ENCODE measurements at places on chromosomes 7 and 10.

DNA sequence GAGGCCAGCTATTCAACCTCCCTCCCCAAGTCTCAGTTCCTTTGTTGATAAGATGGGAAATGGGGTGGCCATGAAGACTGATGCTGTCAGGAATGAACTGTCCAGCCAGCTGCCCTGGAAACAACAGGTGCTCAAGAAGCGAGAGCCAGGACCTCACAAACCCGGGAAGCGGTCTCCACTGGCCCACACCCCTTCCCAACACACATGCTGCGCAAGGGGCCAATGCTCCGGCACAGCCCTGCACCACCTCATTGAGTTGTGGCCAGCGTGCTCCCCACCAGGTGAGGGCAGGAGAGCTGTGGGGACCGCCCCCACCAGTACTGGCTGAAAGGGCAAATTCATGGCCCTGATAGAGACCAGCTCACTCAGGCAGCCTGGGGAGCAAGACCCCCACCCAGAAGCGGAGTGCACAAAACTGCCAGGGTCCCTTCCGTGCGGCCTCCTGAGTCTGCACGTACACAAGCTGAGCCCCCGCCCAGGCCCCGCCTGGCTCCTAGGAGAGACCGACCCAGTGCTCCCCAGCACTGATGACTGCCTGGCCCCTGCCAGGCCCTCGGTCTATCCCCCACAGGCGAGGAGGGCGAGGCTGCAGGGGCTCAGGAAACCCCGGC, 216.6 kb downstream of the MAD1L1 start:
- DNase-seq, result no peak

- DNase-seq, result no peak
These were observed 22.2 kb downstream of the PSPH start for GRCh38 chr7:56028942-56029630.

DNA sequence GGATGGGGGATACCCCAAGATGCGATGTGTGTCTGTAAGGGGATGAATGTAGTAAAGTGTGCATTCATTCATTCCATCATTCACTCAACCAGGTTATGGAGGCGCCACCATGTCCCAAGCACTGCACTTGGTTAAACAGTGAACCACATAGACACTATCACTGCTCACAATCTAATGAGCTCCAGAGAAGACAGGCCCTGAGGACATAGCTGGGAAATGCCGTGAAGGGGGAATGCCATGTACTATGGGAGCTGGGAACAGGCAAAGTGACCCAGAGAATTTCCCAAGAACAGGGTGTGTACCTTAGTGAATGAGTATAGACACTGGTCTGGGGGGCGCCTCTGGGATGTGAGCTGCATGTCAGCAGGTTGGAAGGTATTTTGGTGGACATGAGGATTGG, 44.5 kb upstream of the LBX1 start:
- DNase-seq, result no peak

DNA sequence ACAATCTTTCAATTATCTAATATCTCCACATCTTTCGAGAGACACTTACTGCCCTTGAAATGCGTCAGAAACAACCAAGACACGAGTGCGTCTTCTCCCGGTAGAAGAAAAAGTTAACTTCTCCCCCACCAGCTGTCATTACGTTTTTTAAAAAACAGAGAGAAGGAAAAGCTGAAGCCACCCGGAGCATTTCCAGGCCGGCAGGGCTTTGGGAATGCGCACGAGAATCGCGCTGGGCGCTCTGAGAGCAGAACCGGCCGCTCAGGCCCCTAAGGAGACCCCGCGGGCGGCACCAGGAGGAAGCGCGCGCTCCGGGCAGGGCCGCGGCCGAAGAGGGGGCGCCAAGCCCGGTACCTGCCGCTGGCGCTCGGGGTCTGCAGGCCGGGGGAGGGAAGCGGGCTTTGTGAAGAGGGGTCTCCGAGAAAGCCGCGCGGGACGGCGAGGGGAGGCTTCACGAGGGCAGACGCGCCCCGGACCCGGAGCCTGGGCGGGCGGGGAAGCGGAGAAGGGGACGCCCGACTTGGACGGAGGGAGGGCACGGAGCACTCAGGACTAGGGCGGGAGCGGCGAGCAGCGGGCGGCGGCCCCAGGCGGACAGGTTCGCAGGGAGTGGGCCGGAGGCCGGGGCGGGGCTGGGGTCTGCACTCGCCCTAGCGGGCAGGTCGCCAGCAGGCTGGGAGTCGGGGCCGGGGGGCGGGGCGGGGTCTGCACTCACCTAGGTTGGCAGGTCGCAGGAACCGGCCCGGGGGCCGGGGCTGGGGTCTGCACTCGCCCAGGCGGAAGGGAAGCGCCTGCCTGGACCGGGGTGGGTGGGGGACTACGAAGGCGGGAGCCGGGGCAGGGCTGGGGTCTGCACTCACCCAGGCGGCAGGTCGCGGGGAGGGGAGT, 932 bp downstream of the ESYT2 start:
- no peak for DNase-seq

DNA sequence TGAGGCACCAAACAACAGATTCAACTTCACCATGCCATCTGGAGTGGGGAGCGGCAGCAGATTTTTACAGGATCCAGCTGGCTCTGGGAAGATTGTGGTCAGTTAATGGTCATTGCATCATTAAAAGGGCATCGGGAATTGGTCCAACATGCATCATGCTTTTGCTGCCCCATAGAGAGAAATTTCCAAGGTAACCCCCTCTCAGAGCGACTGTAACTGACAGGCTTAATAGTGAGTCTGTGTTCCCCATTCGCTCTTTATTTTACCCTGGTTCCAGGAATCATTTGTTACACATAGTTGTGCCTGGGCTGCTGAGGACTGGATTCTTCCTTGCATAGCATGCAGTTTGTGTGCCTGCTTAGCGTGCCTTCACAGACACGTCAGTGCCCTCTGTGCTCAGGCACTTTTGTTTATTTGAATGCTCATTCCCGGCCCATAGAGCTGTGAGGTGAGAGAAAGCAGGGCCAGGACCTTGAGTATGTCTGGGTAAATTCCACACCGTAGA, 49.9 kb downstream of the CDHR3 start:
- DNase-seq, result peak; percentile 32

DNA sequence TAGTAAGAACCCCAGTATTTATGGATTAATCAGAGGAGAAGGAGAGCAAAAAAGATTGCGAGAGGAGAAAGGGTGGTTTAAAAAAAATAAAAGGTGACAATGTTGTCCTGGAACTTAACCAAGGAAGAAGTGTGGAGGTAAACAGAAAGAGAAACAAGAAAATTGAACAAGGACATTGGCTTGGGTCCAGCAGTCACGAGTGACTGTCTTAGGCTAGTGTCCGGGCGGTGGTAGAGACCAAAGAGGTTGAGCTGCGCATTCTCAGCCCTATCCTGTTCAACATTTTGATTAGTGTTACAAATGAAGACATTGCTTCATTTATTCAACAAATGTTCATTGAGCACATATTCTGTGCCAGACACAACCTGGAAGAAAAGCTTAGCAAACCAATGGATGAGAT, 329.9 kb downstream of the FGFR2 start:
- no peak for DNase-seq

DNA sequence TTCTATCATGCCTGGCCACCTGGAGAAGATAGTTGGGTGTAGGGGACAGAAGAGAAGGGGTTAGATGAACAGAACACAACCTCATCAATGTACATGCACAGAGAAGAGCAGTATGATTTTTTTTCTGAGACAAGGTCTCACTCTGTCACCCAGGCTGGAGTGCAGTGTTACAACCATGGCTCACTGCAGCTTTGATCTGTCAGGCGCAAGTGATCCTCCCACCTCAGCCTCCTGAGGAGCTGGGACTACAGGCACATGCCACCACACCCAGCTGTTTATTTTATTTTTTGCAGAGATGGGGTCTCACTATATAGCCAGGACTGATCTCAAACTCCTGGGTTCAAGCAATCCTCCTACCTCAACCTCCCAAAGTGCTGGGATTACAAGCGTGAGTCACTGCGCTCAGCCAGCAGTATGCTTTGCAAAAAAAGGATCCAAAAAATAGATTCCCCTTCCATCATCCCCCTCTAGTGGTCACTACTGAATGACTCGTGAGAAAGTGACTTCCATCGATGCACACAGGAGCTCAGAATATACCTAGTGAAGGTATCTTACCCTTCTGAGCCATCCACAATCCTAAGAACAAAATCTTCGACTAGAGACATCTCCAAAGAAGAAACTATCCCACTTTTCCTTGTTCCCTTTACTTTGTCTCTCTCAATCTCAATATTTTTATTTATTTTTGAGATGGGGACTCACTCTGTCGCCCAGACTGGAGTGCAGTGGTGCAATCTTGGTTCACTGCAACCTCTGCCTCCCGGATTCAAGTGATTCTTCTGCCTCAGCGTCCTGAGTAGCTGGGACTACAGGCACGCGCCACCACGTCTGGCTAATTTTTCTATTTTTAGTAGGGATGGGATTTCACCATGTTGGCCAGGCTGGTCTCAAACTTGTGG, 21.0 kb downstream of the ZCWPW1 start:
- DNase-seq, result no peak

- no peak for DNase-seq
These were observed 115.7 kb upstream of the RET start for GRCh38 chr10:42960991-42961795.

DNA sequence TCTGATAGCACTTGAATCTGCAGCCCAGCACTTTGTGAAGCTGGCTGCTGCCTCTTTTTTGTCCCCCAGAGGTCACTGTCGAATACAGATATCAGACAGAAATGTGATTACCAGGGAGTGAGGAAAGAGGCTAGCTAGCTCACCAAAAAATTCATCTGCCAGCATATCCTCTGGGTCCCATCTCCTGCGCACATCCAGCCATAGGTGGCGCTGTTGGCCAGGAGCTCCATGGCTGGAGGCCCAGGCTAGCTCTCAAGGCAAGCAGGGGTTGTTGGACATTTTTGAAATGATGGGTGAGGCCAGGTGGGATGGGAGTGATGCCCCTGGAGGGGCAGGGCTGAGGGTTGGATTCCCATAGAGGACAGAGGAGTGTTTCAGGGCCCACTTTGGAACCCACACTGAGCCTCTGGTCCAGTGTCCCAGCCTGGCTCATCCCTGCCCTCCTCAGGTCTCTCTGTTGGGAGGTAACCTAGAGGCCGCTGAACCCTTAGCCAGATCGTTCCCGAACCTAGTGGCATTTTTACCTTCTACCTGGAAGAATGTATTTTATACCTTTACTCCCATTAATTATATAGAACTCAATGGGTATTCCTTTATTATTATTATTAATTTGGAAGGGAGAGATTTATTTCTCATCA, 14.8 kb downstream of the DPCD start:
- DNase-seq, result peak; percentile 83

- DNase-seq, result no peak
These were observed 98.9 kb upstream of the PRKCQ start for GRCh38 chr10:6678956-6679355.

DNA sequence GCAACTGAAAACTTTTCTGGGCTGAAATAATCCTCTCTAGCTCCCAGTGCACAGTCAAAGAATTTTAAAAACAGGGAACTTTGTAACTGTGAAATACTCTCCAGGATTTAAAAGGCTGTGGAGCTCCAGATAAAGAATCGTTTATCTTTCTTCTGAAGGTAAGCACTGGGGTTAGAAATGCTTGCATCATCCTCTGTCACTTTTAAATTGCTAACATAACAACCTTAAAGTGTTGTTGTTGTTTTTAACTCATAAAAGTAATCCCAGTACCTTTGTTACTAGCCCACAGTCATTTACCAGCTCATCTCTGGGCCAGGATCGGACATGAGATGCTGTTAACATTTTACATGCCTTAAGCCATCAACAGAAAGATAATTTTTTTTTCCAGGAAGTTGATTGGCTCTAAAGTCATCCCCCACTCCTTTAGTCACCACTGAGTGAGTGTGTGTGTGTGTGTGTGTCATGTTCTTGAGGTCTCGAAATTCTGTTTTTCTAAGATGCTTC, at the start of gene SLC39A12:
TSS of gene SLC39A12 (plus strand) at position 51 of the 504 bp plus-strand sequence. CDS start 1,359 bp downstream, outside the sequence.
- DNase-seq, result no peak

DNA sequence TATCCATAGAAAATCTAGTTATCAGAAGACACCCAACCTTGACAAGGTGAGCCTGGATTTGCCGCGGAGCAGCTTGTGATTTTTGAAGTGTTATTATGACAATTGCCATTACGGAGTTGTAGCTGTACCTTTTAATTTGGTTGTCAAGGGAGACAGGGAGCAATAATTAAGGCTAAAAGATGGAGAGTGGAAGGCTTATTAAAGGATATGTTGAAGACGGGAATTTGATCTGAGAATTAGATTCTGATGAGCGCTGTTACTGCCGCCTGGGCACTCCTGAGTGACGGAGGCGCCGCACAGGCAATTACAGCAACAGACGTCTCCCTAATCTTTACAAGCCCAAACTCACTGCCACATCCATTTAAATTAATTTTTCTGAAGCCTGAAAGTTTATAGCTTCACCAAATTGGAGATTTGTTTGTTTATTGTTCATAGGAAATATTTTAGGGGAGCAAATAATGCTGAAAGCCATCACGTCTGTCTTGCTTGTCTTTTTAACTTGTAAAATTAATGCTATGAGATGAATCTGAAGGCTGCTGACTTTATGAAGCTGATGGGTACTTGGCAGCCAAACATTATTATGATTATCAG, 475.0 kb upstream of the ADARB2 start:
- DNase-seq, result no peak

- DNase-seq, result no peak
These were observed 30.6 kb upstream of the RAPGEF5 start for GRCh38 chr7:22387583-22387982.

- DNase-seq, result no peak
These were observed 179.0 kb downstream of the PTEN start for GRCh38 chr10:88042160-88043100.

GRCh38 chr10:79116801-79117723, 48.3 kb downstream of the ZMIZ1 start:
- DNase-seq, result no peak

- DNase-seq, result no peak
These were observed 56.3 kb upstream of the ABCB5 start for GRCh38 chr7:20558963-20559716.

- no peak for DNase-seq
These were observed 440.7 kb upstream of the CELF2 start for GRCh38 chr10:10576937-10577336.

DNA sequence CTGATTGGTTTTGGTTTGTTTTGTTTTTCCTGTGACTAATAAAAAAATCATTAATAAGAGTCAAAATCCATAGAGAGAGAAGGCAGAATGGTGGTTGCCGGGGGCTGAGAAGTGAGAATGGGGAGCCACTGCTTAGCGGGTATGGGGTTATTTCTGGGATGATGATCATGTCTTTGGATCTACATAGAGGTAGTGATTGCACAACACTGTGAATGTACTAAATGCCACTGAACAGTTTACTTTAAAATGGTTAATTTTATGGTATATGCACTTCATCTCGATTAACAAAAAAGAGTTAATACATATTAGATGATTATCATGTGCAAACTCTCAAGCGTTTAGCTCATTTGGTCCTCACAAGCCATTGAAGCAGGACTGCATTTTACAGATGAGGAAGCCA, 342.9 kb downstream of the ELMO1 start:
- DNase-seq, result no peak
